ENCODE measurements at places on chromosomes 6 and 20.

GRCh38 chr6:87641065-87641692, 51.2 kb downstream of the ORC3 start:
- no peak overlapping the region for H3K27ac ChIP-seq
- H3K4me1 ChIP-seq = peaks cover 6% of the 10 kb centered on the region
- no peaks in the 10 kb centered on the region for H3K27me3 ChIP-seq
- H3K36me3 ChIP-seq = 0 out of 2 replicates have a peak, but pooled peaks cover 3% of the 10 kb centered on the region

GRCh38 chr6:37036146-37036545, 30.7 kb downstream of the FGD2 start:
- H3K36me3 ChIP-seq = no peaks in the 10 kb centered on the region
- DNase-seq = no peak
- H3K4me3 ChIP-seq = no peak overlapping the region
- no peaks in the 10 kb centered on the region for H3K27me3 ChIP-seq

GRCh38 chr6:22435151-22435550, 134.2 kb upstream of the HDGFL1 start:
- no peaks in the 10 kb centered on the region for H3K4me1 ChIP-seq
- H3K36me3 ChIP-seq = no peaks in the 10 kb centered on the region
- DNase-seq = no peak

DNA sequence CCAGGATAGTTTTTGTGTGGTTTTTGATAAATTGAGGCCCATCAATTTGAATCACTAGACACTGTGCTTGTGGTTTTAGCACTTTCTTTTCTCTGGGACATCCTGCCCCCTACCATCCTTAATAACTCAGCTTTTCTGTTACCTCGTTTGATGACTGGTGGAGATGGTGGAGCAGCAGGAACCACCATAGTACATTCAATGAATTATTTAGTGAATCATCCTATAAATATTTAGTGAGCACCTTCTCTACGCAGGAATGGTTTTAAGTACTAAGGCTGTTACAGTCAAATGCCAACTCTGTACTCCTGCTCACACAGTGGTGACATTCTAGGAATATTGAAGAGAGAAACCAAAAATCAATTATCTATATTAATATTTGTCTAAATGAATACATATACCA, 585.2 kb downstream of the HAO1 start:
- H3K4me1 ChIP-seq = no peaks in the 10 kb centered on the region
- no peak overlapping the region for H3K4me3 ChIP-seq
- H3K36me3 ChIP-seq = no peaks in the 10 kb centered on the region
- DNase-seq = no peak
- no peak overlapping the region for H3K27ac ChIP-seq

- no peaks in the 10 kb centered on the region for H3K36me3 ChIP-seq
- no peak overlapping the region for H3K4me3 ChIP-seq
- H3K4me1 ChIP-seq = no peaks in the 10 kb centered on the region
Measured at GRCh38 chr6:135675862-135676261, 175.6 kb upstream of the PDE7B start.

DNA sequence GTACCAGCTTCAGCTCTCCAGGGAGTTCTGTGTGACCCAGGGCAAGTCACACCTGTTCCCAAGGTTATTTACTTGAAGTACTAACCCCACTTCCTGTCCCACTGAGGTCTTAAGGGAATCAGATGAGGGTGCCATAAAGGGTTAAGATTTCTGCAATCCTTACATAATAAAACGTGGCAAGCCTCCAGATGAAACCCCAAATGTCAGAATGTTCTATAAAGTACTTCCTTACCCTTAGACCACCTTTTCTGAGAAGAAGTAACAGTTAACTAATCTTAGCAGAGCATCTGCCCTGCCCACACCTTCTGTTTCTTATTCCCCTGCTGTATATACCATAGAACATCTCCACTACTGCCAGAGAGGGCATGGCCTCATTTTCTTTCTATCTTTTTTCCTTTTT, 6.0 kb upstream of the AVP start:
- H3K4me1 ChIP-seq = peaks cover 6% of the 10 kb centered on the region
- no peaks in the 10 kb centered on the region for H3K36me3 ChIP-seq
- H3K27ac ChIP-seq = no peak overlapping the region
- H3K27me3 ChIP-seq = no peaks in the 10 kb centered on the region

GRCh38 chr20:64226686-64227580, 28.6 kb upstream of the PCMTD2 start:
- H3K4me3 ChIP-seq = no peak overlapping the region
- H3K4me1 ChIP-seq = no peaks in the 10 kb centered on the region
- H3K36me3 ChIP-seq = no peaks in the 10 kb centered on the region
- no peak for DNase-seq
- H3K27me3 ChIP-seq = no peaks in the 10 kb centered on the region

Data from Karpas-422 (cell line).